Fibroblast of skin of right biceps (primary cell): ENCODE measurements at places on chromosomes 13 and 19.

DNA sequence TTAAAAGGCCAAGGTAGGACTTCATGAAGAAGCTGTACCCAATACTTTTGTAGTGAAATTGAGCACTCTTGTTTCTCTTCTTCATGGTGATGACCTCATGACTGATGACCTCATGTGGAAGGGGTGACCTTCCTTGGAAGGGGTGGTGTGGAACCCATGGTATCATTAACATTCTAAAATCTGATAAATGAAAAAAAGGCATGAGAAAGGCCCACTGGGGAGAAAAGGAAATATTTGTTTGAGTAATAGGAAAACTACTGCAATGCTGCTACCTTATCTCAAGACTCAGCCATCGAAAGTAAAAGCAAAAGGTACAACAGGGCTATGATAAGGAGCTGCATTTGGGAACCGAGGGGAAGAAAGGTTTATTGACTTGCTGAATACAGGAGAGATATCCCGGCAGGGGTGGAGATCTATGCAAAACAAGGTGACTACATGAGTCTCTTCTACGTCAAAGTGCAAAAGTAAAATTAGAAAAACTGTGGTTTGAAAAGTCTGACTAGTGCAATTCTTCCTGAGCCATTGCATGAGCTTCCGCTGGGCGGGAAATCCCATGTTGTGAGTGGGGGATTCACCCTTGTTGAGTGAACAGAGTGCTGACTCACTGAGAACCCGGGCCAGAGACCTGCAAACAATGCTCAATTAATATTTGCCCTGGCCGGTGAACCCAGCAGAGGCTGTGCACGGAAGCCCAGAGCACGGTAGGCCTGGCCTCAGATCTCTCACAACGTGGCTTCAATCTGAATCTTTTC, 138.9 kb upstream of the RFC3 start:
- peak; percentile 42 for DNase-seq

- peak; percentile 60 for DNase-seq
Observed at GRCh38 chr19:4636151-4636717, 3.1 kb upstream of the TNFAIP8L1 start.

- DNase-seq, result peak; percentile 55
Observed at GRCh38 chr19:38142176-38143035, 81.6 kb downstream of the DPF1 start.

DNA sequence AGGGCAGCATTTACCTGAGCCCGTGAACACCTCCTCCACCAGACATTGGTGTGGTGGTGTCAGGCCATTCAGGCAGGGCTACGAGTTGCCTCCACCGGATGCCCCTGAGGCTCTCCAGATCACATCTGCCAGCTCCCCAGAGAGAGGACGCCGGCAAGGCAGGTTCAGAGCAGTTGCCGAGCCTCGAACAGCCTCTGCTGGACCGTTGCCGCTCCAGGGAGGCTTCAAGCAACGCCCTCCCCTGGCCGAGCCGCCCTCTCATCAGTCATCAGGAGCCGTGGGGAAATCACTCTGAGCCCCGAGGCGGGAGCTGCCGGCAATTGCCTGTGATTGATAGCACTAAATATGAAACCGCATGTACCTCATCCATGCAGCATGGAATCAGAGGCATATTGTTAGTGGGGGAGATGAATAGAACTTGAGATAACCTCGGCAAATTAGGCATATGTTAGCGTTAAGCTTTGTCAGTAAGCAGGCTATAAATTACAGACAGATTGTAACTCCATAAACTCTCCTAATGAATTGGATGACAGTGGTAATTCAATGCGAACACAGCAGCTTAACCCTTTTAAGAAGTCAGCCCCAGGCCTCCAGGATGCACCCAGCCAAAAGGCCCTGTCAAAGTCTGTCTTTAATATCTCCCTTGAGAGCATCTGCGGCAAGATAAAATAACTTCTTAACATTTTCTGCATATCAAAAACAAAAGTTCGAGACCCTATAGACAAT, 29.8 kb upstream of the SPACA7 start:
- peak; percentile 1 for DNase-seq

DNA sequence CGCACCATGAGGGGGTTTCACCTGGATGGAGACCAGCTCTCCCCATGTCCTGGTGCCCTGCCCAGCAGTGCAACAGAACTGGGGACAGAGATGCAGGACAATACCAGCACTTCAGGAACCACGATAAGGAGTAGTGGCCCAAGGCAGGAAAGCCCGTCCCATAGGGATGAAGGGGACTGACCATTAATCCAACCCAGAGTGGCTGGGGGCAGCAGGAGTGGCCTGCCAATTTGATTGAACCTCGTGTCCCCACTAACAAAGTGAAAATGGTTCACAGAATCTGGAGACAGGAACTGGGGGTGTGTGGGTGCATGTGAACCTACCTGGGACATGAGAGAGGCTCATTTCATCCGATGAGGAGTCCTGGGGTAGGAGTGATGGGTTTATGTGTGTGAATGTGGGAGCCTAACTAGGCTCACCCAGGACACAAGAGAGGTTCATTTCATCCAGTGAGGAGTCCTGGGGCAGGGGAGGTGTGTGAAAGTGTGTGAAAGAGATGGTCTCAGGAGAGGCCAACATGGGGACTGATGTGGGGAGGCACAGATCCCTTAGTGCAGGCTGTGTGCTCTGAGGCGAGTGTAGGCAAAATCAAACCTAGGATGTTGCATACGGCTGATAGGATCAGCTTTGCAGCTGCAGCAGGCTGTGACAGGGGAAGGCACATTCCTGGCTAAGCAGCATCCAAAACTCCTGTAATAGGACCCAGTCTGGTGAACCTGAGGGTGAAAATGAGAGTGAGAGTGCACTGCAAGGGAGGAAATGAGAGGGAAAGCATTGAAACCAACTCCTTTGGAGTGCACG, 98.2 kb downstream of the ZNF429 start:
- DNase-seq, result no peak
